A549 treated with RU486 at 1 μM for 4 hours (cell line): ENCODE measurements at places on chromosomes 1 and 21. TPM values are rescaled to one million over a fixed set of nuclear protein-coding genes. Genes with fewer than 3 reads are reported as not detected.

DAB1 gene
- total RNA-seq = not detected in 5 replicates

FCN3 gene
- total RNA-seq = not detected in 5 replicates

COL9A2 gene
- 0.23 to 0.28 TPM (median 0.25 TPM) in 5 replicates for total RNA-seq

LYPD8 gene
- 0.15 to 0.22 TPM (median 0.21 TPM) in 4 of 5 replicates, not detected in the other for total RNA-seq

GFI1 gene
- 0.20 to 0.49 TPM (median 0.21 TPM) in 5 replicates for total RNA-seq

SHISAL2A gene
- not detected in 5 replicates for total RNA-seq

HAPLN2 gene
- total RNA-seq = 0.13 to 0.14 TPM in 2 of 5 replicates, not detected in the others

PM20D1 gene
- not detected in 5 replicates for total RNA-seq

ARHGAP29 gene
- 9.1 to 24.1 TPM (median 20.3 TPM) in 5 replicates for total RNA-seq

SYTL1 gene
- 0.10 to 0.81 TPM (median 0.53 TPM) in 5 replicates for total RNA-seq

SELENOF gene
- 119 to 182 TPM (median 162 TPM) in 5 replicates for total RNA-seq

SLC35F3 gene
- 4.1 to 5.3 TPM (median 5.1 TPM) in 5 replicates for total RNA-seq

SERPINC1 gene
- 0.16 to 0.35 TPM (median 0.17 TPM) in 4 of 5 replicates, not detected in the other for total RNA-seq

RIPPLY3 gene
- 0.40 to 0.77 TPM (median 0.59 TPM) in 5 replicates for total RNA-seq

HSPA6 gene
- 1.3 to 8.1 TPM (median 2.0 TPM) in 5 replicates for total RNA-seq

NPL gene
- total RNA-seq = 0.57 to 1.5 TPM (median 0.79 TPM) in 5 replicates

KRTAP10-3 gene
- not detected in 5 replicates for total RNA-seq

KRTAP21-2 gene
- total RNA-seq = not detected in 5 replicates

CD101 gene
- total RNA-seq = 0.13 to 0.43 TPM (median 0.24 TPM) in 5 replicates

USH2A gene
- total RNA-seq = not detected in 5 replicates

PTAFR gene
- 0.23 to 0.26 TPM (median 0.23 TPM) in 5 replicates for total RNA-seq

FAM110D gene
- 0.06 TPM in 1 of 5 replicates, not detected in the others for total RNA-seq

OR2AK2 gene
- not detected in 5 replicates for total RNA-seq

TMIGD3 gene
- total RNA-seq = not detected in 5 replicates

OPTC gene
- not detected in 5 replicates for total RNA-seq

AVPR1B gene
- total RNA-seq = not detected in 5 replicates

CFAP141 gene
- 0.61 TPM in 1 of 5 replicates, not detected in the others for total RNA-seq

CBS gene
- 10.3 to 13.0 TPM (median 11.4 TPM) in 5 replicates for total RNA-seq
